ENCODE measurements at places on chromosomes 12 and 14.

DNA sequence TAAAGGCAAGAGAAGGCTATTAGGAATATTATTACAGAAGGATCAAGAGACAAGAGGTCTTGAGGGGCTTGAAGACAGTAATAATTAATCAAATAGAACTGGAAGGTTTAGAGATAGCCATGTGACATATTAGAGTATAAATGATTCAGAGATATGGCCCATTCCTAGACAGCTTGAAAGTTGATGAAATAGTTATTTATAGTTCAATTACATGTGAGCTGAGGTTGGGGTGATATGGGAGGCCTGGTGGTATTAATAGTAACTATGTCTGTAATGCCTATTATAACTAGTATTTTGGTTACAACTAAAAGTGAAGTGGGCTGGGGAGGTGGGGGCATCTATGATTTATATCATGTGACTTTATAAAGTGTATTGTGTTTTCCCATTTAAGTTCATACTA, 14.1 kb upstream of the MIS18BP1 start:
- no peak for DNase-seq

- no peak for DNase-seq
Observed at GRCh38 chr14:55267820-55268219, 3.4 kb upstream of the FBXO34 start.

- no peak for DNase-seq
Observed at GRCh38 chr14:77306416-77306815, 14.3 kb downstream of the POMT2 start.

- DNase-seq: no peak
Observed at GRCh38 chr14:20904393-20905029, 13.3 kb downstream of the RNASE3 start.

DNA sequence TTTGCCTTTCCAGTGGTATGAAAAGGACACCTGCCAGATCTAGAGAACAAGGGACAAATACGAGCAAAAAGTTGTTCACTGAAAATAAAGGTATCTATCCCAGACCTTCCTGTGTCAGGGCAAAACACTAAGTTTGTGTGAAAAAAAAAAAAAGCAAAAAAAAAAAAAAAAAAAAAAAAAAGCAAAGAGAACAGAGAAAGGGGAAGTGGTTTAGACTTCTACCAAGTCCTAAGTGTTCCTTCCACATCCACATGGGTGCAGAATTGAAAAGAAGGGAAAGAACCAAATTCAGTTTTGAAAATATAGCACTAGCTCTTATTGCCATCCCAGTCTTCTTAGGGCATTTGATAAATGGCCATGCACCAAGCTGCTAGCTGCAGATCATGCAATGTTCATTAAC, 41.7 kb downstream of the ZCRB1 start:
- no peak for DNase-seq

DNA sequence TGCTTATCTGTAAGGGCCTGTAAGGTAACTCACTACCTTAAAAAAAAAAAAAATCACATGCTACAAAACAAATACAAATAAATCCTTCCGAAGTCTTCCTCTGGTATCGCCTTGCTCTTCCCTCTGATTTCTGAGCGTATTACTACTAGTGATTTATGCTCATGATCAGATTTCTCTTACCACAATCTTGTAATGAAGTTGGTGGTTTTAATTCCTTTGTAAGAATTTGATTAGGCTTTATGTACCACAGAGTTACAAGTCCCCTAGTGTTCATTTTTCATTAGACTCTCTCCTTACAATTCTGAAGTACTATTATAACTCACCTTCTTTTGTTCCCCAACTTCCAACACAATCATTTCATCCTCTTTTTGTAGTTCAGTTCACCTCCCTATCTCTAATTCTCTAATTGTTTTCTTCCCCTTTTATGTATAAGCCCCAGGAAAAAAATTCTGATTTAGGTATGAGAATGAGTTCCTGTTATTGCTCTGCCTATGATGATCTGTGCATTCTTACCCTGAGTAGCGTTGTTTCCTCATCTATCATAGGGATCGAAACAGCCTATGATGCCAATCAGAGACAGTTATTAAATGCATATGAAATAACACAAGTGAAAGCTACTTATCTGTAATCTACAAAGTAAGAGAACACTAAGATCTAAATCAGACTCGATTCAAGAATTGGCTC, 81.5 kb downstream of the EPS8 start:
- no peak for DNase-seq

- no peak for DNase-seq
Observed at GRCh38 chr12:89183985-89184435, 168.3 kb downstream of the DUSP6 start.

DNA sequence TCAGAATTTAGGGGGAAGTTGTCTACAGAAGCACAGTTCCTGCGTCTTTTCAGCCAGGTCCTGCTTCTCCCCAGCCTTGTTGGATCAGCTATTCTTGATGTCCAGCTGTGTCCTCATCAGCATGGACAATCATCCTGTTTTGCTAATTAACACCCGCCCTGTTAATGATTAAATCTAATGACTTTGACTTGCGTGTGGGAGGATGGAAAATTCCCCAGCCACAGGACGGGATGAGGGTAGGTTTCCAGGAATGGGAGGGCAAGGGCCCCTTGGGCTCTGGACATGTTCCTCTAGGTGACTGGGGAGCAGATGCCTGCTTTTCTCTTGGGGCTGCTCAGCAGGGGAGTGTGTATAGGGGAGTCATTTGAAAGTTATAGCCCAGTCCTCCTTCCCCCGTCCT, 5.3 kb upstream of the PPP1R1A start:
- DNase-seq: no peak

GRCh38 chr14:74835645-74836250, 40.2 kb downstream of the PROX2 start:
- DNase-seq: no peak

DNA sequence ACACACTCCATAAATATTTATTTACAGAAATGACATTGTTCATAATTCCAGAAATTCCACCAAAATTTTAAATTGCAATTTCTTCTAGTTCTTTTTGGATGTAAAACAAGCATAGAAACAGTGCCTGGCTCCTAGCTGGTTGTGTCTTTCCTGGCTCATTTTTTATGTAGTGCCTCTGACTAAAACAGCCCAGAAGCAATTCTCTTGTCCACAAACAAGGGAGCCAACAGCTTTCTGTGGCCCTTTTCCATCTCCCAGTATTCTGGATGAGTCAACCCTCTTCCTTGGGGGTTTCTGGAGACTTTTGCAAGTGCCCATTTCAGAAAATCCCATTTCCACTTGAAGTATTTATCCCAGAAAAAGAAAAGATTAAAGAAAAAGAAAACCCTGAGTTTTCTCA, 141.4 kb downstream of the PHLDA1 start:
- DNase-seq: no peak

GRCh38 chr14:93688239-93688666, 100.0 kb downstream of the PRIMA1 start:
- no peak for DNase-seq

DNA sequence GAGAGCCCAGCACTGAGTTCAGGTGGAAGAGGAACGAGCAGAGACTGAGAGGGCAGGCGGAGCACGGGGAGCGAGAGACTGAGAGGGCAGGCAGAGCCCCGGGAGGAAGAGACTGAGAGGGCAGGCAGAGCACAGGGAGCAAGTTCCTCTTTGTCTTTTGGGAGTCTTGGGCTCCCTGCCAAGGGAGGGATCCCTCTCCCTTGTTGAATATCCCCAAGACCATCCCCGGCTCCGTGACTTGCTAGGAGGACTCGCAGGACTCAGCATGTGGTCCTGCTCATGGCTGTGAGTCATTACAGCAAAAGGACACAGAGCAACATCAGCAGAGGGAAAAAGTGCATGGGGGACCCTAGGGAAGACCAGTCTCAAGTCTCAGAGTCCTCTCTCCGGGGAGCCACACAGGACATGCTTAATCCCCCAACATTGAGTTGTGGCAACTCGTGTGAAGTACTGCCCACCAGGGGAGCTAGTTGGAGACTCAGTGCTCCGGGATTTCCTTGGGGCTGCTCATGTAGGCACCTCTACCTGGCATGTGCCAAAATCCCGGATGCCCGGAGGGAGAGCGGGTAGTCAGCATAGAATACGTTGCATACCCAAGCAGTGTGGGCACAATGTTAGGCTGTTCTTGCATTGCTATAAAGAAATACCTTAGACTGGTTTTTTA, 81.0 kb downstream of the CCDC92 start:
- no peak for DNase-seq

DNA sequence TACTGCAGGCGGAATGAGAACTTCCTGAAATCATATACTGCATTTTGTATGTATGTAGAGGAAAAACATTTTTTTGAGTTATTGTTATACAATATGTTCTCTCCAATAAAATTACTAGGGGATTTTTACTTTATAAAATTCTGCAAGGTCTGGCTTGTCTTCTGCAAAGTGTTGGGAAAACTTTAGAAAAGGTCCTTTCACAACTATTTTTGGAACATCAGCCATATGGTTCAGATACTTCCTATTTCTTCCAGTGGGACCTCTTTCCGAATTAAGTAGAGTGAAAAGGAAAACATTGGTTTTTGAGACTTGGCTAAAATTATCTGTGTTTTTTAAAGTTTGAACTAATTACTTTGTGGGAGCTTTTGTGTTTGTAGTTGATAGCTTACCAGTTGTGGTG, 52.7 kb downstream of the DAAM1 start:
- no peak for DNase-seq

DNA sequence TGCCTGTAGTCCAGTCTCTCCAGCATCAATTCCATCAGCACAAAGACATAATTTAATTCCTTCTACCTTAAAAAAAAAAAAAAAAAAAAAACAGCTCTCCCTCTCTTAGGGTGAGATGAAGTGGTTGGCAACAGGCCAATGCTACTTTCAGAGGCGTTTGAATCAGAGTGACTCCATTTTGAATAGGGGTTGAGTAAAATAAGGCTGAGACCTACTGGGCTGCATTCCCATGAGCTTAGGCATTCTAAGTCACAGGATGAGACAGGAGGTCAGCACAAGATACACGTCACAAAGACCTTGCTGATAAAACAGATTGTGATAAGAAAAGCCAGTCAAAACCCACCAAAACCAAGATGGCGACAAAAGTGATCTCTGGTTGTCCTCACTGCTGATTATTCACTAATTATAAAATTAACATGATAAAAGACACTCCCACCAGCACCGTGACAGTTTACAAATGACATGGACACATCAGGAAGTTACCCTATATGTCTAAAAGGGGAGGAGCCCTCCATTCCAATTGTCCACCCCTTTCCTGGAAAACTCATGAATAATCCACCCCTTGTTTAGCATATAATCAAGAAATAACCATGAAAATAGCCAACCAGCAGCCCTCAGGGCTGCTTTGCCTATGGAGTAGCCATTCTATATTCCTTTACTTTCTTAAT, 6.9 kb upstream of the TCL1B start:
- DNase-seq: no peak

DNA sequence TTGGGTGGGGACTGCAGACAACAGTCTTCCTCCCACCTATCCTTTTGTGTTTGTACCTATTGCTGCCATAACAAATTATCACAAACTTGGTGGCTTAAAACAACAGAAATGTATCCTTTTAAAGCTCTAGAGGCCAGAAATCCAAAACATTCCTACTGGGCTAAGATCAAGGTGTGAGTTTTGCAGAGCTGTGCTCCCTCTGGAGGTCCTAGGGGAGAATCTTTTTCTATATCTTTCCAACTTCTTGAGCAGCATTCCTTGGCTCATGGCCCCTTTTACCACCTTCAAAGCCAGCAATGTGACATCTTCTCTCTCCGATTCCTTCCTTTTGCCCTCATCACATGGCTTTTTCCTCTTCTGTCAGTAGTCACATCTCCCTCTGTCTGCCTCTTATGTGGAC, 190.6 kb downstream of the TTC8 start:
- no peak for DNase-seq

- DNase-seq: no peak
Observed at GRCh38 chr12:25311506-25311905, 60.8 kb upstream of the KRAS start.

GRCh38 chr12:53602176-53602864, 23.9 kb downstream of the ATF7 start:
- no peak for DNase-seq

GRCh38 chr14:69042787-69043444, 63.8 kb upstream of the ACTN1 start:
- no peak for DNase-seq

DNA sequence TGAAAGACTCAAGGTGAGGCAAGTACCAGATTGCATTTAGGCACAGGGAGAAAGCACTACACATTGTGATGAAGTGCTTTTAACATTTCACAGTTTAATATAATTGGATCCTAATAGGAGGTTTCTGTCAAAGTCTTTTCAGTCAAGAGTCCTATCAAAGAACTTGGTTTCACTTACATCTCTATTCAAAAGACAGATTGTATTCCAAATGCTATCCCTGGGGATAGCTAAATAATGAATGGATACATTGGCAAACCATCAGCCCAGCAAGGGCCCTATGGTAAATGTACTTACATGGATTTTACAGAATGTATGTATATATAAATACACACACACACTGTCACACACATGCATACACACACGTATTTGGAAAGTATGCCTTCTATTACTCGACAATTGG, 655.5 kb upstream of the FLRT2 start:
- no peak for DNase-seq

GRCh38 chr12:116524964-116525379, 34.2 kb upstream of the MAP1LC3B2 start:
- DNase-seq: no peak

- no peak for DNase-seq
Observed at GRCh38 chr12:53049571-53050318, at the start of gene TNS2. TSS of gene TNS2 (plus strand) at chr12:53050065. CDS start at chr12:53050186, 121 bp downstream.

- no peak for DNase-seq
Observed at GRCh38 chr12:30105505-30105904, 321.8 kb upstream of the TMTC1 start.

DNA sequence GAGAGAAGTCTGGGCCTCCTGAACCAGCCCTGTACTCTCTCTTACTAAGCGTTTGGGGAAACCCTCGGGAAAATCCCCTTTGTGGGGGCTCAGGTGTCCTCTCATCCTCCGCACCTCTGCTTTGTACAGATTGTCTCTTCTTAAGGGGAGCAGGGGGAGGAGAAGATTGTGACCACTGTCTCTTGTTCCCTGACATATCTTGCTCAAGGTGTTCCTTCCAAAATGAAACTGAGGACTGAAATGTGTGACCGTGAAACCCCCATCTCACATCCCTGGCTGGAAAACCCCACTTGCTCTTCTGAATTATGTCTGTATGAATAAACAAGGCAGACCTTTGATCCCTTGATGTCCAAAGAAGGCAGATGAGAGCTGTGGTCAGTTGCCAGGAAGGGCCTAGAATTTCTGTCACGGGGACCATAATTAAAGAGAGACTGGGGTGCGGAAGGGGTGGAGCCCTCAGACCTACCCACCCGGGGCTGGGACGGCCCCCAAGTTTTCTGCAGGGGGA, 369.8 kb downstream of the AACS start:
- peak; percentile 72 for DNase-seq

DNA sequence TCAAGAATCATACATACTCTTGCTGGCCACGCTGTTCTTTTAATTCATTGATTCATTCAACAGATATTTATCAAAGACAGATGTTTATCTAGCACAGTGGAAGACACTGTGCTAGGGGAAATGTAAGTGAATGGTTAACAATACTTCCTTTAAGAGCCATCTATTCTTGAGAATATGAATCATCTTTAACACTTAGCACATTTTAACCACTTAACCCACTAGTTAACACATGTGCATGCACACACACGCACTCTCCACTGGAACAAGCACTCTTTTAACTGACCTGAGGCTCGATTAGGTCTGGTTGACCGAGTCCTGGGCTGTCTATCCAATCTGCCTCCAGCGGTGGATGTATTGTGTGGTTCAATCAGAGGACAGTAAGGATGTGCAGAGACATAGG, 34.6 kb downstream of the LMNTD1 start:
- DNase-seq: no peak
